ELR (cell line): ENCODE measurements at places on chromosomes 2 and 18.

DNA sequence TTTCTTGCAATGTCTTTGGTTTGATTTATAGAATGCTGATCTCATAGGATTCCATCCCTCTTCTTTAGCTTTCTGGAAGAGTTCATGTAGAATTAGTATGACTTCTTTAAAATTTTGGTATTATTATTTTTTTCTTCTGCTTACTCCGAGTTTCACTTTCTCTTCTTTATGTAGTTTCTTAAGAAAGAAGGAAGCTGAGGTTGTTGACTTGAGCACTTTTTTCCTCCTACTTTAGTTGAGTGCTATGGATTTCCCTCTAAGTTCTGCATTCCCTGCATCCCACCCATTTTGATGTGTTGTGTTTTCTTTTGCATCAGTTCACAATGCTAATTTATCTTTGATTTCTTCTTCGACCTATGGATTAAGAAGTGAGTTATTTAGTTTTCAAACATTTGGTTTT is 78.9 kb upstream of the SPRED2 start:
- DNase-seq = no peak

- peak; percentile 40 for DNase-seq
Observed at GRCh38 chr2:229611360-229611759, 103.0 kb downstream of the DNER start.

- DNase-seq = peak; percentile 85
Observed at GRCh38 chr2:121722479-121722878, 14.2 kb downstream of the NIFK start.

DNA sequence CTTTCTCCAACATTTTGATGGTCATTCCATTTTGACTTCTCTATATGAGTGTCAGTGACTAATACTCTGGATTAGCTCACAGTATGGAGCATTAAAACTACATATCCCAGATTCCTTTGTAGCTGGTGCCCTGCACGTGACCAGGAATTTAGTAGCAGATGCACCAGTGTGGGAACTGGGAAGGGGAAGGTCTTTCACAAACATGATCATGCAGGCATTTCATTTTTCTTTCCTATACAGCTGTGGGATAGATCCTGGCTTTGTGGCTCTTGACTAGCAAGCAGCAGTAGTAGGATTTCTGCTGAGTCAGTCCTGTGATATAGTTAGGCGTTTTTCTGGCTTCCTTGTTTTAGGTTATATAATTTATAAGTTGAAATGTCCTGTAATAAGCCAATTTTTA is 971.0 kb upstream of the CDH2 start:
- peak; percentile 72 for DNase-seq

GRCh38 chr2:188984065-188984491 is 9.9 kb downstream of the COL3A1 start:
- DNase-seq = peak; percentile 60

DNA sequence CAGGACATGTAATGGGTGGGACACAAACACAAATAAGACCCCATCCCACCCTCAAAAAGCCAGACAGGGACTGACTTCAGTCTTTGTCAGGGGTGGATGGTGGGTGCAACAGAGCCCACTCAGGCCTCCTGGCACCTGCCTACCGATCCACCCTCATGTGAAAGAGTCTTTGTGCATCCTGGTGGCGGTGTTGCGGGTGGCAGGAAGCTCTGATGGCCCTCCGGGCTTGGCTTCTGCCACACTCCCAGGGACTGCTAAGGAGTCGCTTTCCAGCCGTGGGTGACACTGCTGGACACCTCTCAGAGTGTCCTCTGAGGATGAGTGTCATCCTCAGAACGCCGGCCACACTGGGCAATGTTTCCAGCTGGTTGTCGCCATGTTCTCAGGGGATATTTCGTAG is 92.6 kb downstream of the LDLRAD4 start:
- no peak for DNase-seq

DNA sequence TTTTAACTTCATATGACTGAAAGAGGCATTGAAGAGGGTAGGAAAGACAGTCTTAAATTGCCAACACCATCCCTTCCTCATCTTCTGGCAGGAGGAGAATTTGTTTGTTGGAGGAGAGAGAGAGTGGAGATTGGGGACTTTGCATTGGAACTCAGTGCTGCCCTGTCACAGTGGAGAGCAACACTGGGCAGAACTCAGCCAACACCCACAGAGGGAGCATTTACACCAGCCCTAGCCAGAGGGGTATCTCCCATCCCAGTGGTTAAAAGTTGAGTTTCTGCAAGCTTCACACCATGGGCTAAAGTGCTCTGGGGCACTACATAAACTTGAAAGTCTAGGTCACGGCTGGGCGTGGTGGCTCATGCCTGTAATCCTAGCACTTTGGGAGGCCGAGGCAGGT is 174.1 kb downstream of the ANKRD30B start:
- no peak for DNase-seq

GRCh38 chr2:172488556-172488955 is 61.2 kb downstream of the ITGA6 start:
- DNase-seq = no peak

DNA sequence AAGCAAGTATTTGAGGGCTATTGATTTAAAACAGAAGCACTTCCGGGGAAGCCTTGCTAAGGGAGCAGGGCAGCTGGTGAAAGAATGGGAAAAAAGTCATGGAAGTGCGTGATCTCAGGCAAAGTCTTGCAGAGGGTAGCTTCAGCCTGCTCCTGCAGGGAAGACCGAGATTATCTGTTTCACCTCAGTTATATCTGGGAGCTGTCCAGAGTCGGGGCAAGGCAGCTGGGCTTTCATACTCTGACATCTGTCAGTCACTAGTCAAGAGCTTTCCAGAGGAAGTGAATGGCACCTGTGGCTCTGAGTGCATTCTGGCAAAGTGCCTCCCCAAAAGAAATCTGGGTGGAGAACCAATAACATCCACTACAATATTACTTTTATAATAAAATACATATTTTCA is 8.7 kb downstream of the NXPH2 start:
- no peak for DNase-seq

DNA sequence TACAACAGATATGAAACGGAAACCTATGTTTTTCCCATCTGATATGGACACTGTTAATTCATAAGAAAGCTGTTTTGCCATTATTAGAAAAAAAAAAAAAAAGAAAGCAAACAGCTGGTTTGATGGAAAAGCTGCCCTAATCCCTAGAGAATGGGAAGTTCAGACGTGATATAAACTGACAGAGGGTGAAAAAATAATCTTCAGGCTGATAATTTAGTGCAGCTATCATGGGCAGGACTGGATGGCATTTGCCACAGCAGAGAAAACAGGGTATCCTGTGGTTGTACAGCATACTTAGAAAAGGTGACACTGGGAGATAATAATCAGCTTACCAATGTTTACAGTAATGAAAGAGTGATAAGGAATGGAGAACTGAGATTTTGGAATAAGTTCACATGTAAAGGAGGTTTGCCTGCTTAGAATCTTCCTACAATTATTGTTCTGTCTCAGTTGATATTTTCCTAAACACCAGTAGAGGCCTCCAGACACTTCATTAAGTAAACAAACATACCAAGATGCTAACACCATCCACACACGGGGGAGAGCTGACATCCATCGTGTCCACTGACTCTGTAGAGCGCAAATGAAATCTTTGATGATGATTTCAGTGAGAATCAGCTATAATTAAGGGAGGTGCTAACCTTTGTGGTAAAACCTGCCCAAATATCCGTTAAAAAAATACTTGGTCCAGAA is 211.6 kb upstream of the MMADHC start:
- peak; percentile 49 for DNase-seq

DNA sequence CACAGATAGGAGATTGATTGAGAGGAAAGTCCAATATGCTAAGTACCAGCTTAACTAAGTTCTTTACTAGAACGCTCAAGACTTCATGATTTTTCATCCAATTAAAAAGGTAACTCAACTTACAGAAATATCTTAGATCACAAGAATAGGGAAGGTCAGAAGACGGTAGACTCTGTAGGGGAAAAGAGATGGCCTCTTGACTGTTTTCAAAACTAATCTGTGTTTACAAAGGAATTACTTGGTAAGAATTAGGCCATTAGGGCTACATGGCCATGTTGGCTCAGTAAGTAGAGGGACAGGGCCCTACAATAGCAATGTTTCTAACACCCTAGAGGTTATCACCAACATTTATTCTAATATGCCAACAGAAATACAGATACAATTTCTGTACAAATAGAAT is 172.7 kb upstream of the ZFP36L2 start:
- no peak for DNase-seq

- DNase-seq = no peak
Observed at GRCh38 chr18:35956226-35956625, 16.3 kb upstream of the RMP24 start.

GRCh38 chr2:132497591-132497990 is 81.0 kb downstream of the GPR39 start:
- DNase-seq = peak; percentile 22

DNA sequence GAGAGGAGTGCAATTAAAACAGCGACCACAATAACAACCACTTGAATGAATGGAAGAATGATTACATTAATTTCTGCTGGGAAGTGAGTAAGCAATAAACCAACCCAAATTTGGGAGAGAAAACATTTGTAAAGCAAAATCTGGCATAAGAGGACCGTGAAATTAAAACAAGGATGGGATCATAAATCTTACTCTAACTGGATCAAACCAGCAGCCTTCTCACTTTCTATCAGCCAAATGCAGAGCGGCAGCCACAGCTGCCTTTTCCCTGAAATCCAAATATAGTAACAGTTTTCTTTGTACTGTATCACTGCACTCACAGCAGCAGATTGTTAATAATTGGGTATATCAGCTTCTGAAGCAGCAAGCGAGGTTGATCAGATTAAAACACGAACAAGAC is 245.2 kb upstream of the REG3G start:
- no peak for DNase-seq

DNA sequence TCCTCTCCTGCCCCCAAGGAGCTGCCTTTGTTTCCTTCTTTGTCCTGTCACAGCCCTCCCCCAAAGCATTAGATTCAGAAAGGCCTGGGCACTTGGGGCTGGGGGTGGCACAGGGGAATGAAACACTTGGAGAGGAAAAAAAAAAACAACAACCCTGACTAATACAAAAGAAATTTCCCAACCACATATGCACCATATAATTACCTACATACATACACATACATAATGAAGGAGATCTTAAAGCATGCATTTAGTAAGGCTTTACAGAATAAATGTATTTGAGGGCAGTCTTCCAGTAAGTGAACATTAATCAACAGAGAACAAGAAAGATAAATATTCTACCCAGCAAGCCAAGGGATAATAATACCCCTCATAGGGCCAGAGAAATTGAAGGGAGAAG is 70.0 kb upstream of the PPP1CB start:
- DNase-seq = peak; percentile 61

DNA sequence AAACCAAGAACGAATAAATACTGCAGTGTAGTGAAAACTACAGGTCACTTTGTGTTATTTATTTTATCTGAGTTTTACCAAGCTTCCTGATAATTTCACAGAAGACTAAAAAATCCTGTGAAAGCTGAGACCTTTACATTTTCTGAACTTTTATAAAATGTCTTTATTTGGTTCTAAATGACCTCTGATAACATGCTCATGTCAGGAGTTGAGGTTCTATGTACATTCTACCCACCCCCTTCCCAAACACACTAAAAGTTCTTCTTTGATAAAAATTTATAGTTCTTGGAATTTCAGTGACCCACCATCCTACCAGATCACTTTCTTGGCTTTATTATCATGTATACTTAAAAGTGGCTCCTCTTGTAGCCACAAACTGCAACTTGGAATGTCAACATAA is 463.1 kb downstream of the PIK3C3 start:
- DNase-seq = no peak

DNA sequence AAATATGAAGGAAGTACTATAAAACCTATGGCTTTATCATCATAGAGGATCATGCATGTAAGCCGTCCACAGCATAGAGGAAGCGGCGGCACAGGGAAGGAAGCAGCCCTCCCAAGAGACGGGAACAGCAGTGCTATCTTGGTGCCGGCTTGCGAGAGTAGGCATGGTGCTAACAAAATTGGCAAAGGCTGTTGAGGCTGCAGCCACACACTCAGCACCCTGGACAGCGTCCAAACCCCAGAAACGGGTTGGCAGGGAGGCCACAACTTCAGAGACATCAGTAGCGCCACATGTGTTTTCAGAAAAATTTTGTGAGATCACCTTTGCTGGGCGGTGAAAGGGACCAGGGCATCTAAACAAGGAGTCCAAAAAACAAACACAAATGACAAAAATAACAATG is 37.7 kb downstream of the NETO1 start:
- DNase-seq = no peak

DNA sequence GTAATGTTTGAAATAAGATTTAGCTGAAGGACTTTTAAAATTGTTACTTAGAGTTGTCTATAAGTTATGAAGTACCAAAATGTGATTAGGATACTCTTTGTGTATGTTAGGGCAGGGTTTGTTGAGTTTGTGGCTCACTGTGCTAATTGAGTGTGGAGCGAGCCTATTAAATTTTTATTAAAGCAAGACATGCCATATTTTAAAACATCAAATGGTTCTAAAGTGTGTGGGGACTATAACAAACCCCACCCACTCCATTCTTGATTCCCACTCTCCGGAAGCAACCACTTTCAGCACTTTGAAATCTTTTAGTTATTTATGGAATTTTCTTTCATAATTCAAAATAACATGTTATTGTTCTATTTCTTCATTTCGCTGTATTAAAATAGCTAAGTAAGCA is 1.8 kb downstream of the HNMT start:
- no peak for DNase-seq

- peak; percentile 97 for DNase-seq
Observed at GRCh38 chr2:203782262-203782976, 76.0 kb downstream of the CD28 start.

DNA sequence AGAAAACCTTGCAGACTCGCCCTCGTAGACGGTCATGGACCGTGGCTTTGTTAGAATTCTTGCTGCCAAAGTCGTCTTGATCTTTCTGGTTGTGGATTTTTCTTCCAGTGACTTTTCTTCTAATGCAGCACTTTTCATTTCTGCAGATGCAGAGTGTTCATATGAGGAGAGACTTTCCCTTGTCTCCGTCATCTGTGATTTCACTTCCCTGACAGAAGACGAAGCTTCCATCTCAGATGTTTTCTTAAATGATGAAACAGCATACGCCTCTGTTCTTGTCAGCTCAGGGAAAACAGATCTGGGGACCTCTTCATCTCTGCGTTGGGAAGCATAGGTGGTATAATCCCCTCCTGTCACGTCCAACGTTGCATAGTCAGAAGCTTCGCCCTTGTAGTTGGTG is 50.9 kb downstream of the PLEKHA3 start:
- no peak for DNase-seq

DNA sequence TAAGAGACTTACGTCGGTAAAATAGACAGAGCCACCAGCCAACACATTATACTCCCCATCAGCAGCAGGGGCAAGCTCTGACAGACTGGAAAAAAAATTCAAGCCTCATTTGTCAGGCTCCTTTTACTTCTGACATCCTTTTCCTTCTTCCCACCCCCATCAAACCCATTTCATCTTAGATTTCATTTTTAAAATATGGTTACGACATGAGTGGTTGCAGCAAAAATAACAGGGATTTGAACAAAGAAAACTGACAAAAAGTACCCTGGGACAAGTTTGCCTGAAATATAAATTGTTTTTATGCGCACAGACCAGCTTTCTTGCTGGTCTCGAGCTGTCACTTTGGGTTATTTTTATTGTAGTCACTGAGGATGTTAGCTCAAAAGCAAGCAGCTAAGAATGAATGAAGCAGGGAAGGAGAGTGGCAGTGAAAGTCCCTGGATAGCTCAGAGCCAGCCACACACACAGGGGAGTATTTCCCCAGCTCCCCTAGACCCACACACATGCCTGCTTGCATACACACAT is 30.7 kb upstream of the LINC00305 start:
- DNase-seq = no peak
